ENCODE measurements at places on chromosomes 16 and 17.

GRCh38 chr17:48297825-48298224 lies 132.2 kb downstream of the SKAP1 start:
- DNase-seq, result no peak

DNA sequence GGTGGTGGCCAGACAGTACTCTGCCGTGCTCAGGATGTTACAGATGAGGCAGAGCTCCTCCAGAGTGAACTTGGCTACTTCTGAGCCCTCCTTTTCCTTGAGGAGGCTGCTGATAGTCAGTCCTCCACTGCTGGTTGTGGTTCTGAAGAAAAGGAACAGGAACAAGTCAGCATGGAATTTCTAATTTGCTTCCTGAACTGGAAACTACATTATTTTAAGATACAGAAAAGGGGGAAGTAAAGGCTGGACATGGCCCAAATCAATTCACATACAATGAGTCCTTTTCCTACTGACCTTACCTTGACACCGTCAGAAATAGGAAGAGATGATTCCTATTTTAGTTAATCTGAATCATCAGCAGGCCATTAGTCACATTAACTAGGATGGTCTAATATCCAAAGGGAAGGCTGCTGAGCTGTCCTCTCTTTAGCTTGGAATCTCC lies 154.2 kb downstream of the VPS53 start:
- DNase-seq, result no peak

GRCh38 chr17:71872843-71873485 lies 247.9 kb upstream of the SOX9 start:
- no peak for DNase-seq

DNA sequence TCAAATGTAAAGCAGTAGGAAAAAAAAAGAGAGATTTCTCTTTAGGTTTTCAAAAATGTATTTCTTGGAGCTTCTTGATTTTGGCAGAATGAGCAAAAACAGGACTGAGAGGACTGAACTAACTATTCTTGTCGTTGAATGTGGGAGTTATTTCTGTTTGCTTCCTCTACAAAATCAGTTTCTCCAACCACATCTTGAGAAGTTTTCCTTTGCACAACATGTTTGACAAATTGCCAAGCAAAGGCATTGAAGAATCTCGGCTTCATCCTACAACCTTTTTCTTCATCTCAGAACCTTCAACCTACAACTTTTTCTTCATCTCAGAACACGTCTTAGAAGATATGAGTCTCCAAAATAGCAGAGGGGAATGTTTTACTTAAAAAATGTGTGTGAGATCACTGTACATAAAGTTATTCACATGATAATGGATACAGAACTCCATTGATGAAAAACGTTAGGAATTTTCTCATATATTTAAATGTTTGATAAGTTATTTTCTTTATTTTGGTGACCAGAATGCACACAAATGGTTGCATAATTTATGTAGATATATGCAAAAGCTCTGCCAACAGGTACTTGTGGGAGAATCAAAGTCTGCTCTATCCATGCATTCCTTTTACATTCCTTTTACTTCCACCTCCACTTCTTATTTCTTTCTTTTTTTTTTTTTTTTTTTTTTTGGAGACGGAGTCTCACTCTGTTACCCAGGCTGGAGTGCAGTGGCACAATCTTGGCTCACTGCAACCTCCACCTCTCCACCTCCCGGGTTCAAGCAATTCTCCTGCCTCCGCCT lies 370.0 kb downstream of the KCNJ2 start:
- no peak for DNase-seq

GRCh38 chr17:66750781-66751543 lies 84.0 kb upstream of the CACNG5 start:
- DNase-seq, result no peak

DNA sequence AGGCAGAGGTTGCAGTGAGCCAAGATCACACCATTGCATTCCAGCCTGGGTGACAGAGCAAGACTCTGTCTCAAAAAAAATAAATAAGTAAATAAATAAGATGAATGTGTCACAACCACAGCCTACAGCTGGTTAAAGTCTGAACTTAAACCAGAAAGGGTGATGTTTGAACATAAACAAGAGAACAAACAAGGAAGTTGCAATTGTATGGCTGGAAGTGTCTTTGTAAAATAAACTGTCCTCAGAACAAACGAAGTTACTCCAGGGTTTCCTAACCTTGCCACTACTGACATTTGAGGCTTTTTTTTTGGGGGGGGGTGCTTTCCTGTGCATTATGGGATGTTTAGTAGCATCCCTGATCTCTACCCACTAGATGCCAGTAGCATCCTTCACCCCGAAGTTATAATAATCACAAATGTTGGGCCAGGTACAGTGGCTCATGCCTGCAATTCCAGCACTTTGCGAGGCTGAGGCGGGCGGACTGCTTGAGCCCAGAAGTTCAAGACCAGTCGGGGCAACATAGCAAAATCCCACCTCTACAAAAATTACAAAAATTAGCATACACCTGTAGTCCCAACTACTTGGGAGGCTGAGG lies 119.2 kb downstream of the XYLT1 start:
- no peak for DNase-seq

GRCh38 chr16:57555831-57556230 lies 13.4 kb downstream of the ADGRG5 start:
- DNase-seq, result no peak

DNA sequence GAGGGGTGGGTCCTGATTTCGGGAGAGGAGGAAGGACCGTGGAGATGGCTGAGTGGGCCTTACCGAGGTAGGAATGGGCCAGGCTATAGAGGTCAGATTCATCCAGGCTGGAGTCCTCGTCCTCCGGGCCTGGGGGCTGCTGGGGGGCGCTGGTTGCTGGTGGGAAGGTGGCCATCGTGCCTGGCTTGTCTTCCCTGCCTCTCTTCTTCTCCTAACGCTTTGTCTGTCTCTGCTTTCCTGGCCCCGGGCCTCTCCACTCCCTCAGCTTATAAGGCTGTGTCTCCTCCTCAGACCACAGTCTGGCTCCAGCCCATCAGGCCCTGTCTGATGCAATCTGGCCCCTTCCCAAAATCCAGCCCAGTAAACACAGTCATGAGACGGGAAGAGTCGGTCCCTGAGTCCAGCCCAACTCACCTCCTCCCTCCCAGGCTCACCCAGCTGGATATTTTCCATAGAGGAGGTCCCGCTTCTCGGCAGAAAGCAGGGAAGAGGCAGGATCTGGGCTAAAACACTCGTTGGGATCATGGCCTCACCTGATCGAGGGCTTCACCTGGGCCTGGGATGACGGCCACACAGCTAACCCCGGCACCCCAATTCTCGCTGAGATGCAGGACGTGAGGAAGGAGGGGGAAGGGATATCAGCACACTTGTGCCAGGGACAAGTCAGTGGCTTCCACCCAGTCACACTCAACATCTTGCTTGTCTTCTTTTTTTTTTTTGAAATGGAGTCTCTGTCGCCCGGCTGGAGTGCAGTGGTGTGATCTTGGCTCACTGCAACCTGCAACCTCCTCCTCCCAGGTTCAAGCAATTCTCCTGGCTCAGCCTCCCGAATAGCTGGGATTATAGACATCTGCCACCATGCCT lies at the start of gene NUPR1:
Gene NUPR1 (minus strand): TSS at position 242 of the 864 bp plus-strand sequence. CDS start 67 bp downstream, at position 175.
- DNase-seq, result peak; percentile 93

- DNase-seq, result no peak
Measured at GRCh38 chr16:11121914-11122692, 133.9 kb downstream of the SOCS1 start.

GRCh38 chr17:10352893-10353292 lies 19.9 kb downstream of the MYH13 start:
- DNase-seq, result no peak

DNA sequence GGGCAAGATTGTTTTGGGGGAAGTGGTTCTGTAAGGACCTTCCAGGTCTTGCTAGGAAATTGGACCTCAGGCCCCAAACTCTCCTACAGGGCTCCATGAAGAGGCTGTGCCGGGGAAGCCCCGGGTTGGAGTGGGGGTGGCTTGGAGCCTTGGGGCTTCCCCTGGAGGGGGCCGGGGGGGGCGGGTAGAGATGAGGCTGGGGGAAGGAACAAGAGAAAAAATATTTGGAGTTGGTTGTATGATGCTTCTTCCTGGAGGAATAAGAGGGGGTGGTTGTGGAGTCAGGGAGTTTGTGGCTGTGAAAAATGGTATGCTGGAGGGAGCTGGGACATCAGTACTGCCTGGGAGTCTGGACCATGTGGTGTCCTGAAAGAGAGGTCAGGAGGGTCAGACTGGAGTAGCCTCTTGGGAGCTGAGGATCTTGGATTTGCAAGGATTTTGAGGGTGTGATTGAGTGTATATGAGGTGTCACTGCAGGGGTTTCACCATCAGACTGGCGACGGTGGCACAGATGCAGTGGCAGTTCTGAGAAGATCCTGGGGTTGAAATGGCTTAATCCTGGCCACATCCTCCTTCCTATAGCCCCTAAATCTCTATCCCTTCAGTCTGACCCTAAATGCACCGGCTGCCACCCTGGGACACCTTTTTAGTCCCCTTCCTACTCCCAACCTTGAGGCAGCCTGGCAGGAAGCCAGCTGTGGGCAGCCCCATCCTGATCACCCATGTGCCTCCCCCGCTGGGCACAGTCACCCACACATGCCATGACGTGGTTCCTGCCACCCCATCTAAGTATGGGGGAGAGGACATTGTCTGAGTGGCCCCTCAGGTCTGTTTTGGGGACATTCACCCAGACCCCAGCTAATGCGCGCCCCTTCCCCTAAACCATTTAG lies 10.9 kb downstream of the RARA start:
- no peak for DNase-seq

GRCh38 chr16:46618516-46618915 lies 2.7 kb downstream of the SHCBP1 start:
- DNase-seq, result no peak

GRCh38 chr17:42101513-42102292 lies 3.4 kb upstream of the ZNF385C start:
- no peak for DNase-seq

- no peak for DNase-seq
Measured at GRCh38 chr17:82234211-82235055, 5.6 kb downstream of the SLC16A3 start.

GRCh38 chr17:72063756-72064450 lies 56.9 kb upstream of the SOX9 start:
- DNase-seq, result no peak

- DNase-seq, result no peak
Measured at GRCh38 chr16:82715160-82715559, 88.4 kb downstream of the CDH13 start.

DNA sequence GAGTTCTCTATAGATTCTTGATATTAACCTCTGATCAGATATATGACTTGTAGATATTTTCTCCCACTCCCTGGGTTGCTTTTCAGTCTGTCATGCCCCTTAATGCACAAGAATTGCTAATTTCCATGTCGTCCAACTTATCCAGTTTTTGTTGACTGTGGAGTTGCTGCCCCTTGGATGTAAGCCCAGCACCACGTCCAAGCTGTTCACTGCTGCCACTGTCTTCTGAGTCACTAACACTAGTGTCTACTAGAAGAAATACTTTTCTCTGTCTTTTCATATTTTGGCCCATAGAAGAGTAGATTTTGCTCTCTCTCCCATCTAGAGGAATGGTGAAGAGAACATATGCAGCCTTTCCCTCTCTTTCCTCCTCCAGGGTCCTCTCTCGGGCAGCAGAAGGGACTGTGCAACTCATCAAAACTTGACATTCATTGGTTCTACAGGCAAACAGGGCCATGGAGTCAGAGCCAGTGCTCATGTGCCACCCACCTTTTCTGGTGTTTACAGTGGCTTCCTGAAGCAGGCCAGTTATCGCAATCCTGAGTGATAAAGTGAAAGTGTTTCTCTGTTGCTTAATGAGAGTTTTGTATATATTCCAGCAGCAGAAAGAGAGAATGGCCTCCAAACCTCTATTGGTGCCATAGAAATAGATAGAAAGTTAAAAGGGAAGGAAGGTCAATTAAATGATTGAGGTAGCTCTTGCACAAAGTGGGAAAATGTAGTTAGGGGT lies 22.6 kb upstream of the PMP22 start:
- DNase-seq, result no peak

- no peak for DNase-seq
Measured at GRCh38 chr17:80315517-80316182, 55.0 kb downstream of the RNF213 start.

- no peak for DNase-seq
Measured at GRCh38 chr17:78442648-78443218, 64.3 kb downstream of the PGS1 start.

- no peak for DNase-seq
Measured at GRCh38 chr17:15194859-15195277, 70.3 kb downstream of the PMP22 start.

GRCh38 chr16:88533381-88533917 lies 36.8 kb upstream of the ZC3H18 start:
- DNase-seq, result no peak

DNA sequence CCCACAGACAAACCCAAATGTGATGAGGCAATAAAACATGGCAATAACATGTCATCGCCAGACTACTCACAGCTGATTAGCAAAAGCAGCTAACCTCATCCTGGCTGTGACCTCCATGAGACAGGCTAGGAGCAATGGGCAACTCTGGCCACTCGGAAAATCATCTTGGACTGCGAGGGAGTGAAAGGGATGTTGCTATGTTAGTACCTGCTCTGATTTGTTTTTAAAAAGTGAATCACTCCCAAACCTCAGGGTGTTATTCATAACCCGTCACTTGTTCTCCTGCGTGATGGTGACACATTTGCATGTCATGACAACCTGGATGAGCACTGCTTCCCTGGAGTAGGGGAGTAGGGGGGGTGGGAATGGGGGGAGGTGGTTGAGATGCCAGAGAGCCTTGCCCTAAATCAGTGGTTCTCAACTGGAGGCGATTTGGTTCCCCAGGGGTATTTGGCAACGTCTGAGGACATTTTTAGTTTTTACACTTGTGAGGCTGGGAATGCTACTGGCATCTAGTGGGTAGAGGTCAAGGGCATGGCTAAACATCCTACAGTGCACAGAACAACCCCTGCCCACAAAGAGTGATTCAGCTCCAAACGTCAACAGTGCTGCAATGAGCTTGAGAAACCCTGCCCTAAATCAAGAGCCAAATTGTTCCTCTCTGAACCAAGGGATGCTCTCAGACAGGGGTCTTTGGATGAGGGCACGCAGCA lies 241.7 kb downstream of the SOX9 start:
- no peak for DNase-seq

DNA sequence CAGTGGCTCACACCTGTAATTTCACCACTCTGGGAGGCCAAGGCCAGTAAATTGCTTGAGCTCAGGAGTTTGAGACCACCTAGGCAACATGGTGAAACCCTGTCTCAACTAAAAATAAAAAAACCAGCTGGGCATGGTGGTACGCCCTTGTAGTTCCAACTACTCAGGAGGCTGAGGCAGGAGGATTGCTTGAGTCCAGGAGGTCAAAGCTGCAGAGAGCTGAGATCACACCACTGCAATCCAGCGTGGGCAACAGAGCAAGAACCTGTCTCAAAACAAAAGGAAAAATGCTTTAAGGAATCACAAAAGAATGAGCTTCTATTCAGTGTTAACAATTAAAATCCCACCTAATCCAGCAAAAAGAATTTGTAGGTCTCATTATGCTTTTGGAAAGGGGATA lies 5.9 kb downstream of the PRR11 start:
- DNase-seq, result no peak

GRCh38 chr16:84246679-84247077 lies 6.9 kb upstream of the KCNG4 start:
- no peak for DNase-seq

All from BJ (cell line).